Left ventricle myocardium superior (tissue), 1 donor: ENCODE measurements at places on chromosomes 7 and 10.

GRCh38 chr7:129535896-129536295 lies 33.6 kb downstream of the SMKR1 start:
- no peak for DNase-seq

DNA sequence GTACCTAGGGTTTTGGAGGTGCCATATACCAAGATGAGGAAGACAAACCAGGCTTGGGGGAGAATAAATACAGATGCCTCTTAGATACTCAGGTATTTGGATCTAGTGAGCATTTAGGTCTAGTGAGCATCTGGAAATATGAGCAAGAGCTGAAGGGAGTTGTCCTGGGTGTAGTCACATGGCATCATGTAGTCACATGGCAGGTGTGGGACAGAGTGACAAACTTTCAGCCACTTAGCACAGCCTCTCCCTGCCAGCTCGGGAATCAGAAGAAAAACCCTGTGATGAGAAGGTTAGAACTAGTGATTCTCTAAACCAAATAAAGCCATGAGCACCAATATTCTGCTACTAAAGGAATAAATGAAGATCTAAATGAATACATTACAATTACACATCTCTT lies 24.3 kb downstream of the RGR start:
- no peak for DNase-seq

GRCh38 chr7:29622335-29623265 lies 59.0 kb downstream of the PRR15 start:
- no peak for DNase-seq

DNA sequence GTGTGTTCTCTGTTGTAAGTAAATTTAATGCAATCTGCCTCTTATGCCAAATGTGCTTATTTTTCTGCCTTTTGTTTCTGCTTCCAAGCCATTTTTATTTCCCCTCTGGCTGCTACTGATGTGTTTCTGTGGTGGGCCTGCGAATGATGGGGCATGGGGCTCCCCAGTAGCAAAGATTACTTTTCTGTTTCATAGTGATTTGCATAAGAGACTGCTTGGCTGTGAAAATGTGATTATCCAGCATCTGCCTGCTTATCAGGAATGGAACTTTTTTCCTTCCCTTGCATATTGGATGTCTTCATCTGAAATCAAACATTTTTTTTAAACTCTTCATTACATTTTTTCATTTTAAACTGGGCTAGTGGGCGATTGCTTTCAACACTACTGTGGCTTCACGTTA lies 57.7 kb upstream of the BTBD16 start:
- no peak for DNase-seq

- peak; percentile 13 for DNase-seq
Measured at GRCh38 chr7:157527686-157528085, 190.9 kb downstream of the DNAJB6 start.

DNA sequence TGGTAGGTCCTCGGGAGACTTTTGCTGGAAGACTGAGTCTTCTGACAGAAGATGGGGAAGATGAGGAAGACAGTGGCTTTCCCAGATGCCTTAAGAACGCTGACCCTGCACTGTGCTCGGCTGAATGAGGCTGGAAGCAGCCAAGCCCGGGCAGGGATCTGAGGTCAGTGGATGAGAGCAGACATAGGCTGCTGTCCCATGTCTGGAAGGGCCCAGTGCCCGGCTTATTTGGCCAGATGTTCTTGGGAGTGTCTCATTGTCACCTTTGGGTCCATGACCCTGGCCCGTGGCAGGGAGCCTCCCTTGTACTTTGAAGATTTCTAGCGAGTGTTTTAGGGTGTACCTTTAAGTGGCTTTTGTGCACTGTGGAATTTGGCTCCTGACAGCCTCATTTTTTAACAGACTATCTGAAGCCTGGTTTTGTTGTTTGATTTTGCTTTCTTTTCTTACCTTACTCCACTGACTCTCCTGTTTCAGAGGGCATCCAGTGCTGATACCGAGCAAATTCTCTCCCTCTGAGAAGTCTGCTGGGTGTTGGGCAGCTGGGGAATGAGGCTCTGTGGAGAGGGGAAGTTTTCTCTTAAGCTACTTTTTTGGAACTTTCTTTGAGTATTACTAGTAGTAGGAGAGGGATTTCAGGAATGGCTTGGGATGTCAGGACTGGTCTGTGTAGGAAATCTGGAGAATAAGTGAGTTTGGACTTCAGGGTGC lies 61.4 kb downstream of the CREB5 start:
- peak; percentile 69 for DNase-seq

DNA sequence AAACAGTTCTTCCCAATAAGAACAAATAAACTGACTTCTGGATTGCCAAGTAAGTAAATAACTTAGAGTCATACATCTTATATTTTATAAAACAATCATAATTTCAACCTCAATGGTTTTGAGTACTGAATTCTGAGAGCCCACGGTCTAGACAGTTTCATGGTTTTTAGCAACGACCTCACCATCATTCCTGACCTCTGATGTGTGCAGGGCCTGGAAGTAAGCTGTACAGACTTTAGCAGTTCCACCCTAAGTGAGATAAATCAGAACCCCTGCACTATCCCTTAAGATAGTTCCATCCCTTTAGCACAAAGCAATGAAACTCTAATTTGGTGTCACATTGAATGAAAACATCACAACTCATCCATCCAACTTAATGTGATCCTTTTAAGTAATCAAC lies 86.0 kb downstream of the NEBL start:
- no peak for DNase-seq

DNA sequence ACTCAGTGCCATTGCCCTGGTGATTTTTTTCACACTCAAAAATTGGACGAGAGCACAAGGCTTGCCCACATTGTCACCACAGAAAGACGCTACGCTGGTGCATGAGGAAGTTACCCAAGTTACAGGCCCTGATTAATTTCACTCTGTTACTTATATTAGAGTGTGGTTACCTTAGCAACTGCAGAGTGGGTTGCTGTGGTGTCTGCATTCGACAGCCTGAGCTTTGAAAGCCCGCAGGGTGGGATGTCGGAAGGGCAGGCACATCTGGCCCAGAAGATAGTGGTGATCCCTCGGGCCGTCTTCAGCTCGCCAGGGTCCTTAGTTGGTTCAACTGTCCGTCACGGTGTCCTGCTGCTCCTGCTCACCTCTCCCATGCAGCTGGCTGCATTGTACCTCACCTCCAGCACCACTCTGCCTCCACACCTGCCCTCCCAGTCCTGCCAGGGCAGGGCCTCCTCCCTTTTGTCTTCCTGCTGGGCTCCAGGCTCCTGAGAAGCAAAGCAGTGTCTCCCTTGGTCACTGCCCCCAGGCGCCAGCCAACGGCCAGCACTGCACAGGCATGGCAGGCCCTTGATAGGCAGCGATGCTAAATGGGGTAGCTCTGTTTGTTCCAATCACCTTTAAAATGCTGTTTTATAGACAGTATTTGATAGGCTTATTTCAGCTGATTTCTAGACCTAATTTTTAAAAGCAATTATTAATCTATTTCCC lies 167.2 kb downstream of the EBF3 start:
- no peak for DNase-seq

GRCh38 chr10:30751678-30752331 lies 122.3 kb upstream of the LYZL2 start:
- peak; percentile 88 for DNase-seq

GRCh38 chr10:88178758-88179157 lies 315.3 kb downstream of the PTEN start:
- DNase-seq, result no peak

DNA sequence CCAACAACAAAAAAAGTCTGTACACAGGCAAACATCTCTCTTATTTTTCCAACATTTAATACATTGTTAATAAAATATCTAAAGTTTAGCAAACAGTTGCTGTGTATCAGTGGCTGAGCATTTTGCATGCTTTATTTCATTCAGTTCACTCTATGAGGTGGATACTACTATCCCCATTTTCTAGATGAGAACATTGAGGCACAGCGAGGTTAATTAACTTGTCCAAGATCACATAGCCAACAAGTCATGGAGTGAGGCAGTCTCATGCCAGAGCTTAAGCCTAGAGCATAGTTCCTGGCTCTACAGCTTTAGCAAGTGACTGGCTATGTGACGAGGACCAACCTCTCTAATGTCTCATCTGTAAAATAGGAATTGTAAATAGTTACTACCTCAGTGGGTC lies 4.4 kb downstream of the GATAD1 start:
- no peak for DNase-seq

- no peak for DNase-seq
Measured at GRCh38 chr7:4056552-4057288, 625.4 kb upstream of the FOXK1 start.

- no peak for DNase-seq
Measured at GRCh38 chr7:128385988-128386925, 23.5 kb downstream of the IMPDH1 start.
